ENCODE measurements at places on chromosomes 7 and 10. TPM values are rescaled to one million over a fixed set of nuclear protein-coding genes. Genes with fewer than 3 reads are reported as not detected.

GRCh38 chr7:139360948-139361307, 1.2 kb downstream of the LUC7L2 start:
- peaks cover 52% of the 10 kb centered on the region for H3K4me1 ChIP-seq
- H3K4me3 ChIP-seq, result peak overlapping the region; percentile 99
- no peaks in the 10 kb centered on the region for H3K27me3 ChIP-seq
- peak overlapping the region; percentile 100 for H3K27ac ChIP-seq
- peaks cover 32% of the 10 kb centered on the region for H3K36me3 ChIP-seq

GRCh38 chr10:4708123-4708759, 117.8 kb upstream of the AKR1E2 start:
- H3K27me3 ChIP-seq, result peaks cover 6% of the 10 kb centered on the region
- H3K36me3 ChIP-seq, result no peaks in the 10 kb centered on the region
- no peak overlapping the region for H3K4me3 ChIP-seq
- H3K4me1 ChIP-seq, result no peaks in the 10 kb centered on the region

DNA sequence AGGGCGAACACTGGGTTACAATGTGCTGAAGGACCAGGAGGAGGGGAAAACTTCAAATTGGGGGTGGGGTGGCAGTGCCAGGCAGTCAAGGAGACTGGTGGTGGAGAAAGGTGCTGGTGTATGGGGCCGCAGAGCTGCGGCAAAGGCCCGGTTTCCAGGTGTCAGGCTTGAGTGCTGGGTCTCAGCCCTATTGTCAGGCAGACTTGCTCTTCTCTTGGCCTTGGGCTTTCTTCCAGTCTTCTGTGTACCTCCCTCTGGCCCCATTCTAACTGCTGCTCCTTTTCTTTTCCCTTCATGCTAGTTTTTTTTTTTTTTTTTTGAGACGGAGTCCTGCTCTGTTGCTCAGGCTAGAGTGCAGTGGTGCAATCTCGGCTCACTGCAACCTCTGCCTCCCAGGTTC, 51.0 kb downstream of the POLR3A start:
- no peak overlapping the region for H3K27ac ChIP-seq
- no peaks in the 10 kb centered on the region for H3K4me1 ChIP-seq
- no peaks in the 10 kb centered on the region for H3K27me3 ChIP-seq
- peaks cover 50% of the 10 kb centered on the region for H3K36me3 ChIP-seq
- no peak for DNase-seq
- H3K4me3 ChIP-seq, result no peak overlapping the region

DNA sequence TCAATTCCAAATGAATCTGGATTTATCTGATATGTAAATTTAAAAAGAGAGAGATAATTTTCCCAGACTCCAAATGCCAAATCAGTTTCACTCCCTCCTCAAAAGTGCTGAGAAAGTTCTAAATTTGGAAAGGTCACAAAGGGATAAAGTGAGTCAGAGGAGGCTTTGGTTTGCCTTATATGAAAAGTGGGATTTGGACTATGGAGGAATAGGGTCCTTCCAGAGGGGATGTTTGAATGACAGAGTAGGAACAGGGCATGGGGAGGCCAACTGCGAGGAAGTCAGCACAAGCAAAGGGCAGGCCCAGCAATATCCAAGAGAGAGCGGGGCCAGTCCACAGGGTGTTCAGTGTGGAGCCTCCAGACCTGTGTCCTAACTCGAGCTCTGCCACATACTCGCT, 9.8 kb upstream of the FAS start:
- peaks cover 26% of the 10 kb centered on the region for H3K4me1 ChIP-seq
- H3K36me3 ChIP-seq, result peaks cover 8% of the 10 kb centered on the region
- DNase-seq, result no peak
- no peak overlapping the region for H3K27ac ChIP-seq
- no peaks in the 10 kb centered on the region for H3K27me3 ChIP-seq

- no peak overlapping the region for H3K4me3 ChIP-seq
- peaks cover 3% of the 10 kb centered on the region for H3K36me3 ChIP-seq
- no peak for DNase-seq
- H3K27ac ChIP-seq, result peak overlapping the region; percentile 20
- no peaks in the 10 kb centered on the region for H3K27me3 ChIP-seq
These were observed 17.2 kb downstream of the INPP5F start for GRCh38 chr10:119742947-119743648.

The GPRIN2 gene
- total RNA-seq, result not detected

The CLDN3 gene
- total RNA-seq, result not detected

Measured in activated CD4-positive, alpha-beta T cell treated with anti-CD3 and anti-CD28 coated beads, Interleukin-2, amount 10 ng/mL, durations not matched to agents 7 days and 5 days (primary cell).